ENCODE measurements at places on chromosomes 1 and 21.
A peak's percentile ranks its signal among the peaks of the same experiment; 100 is the strongest.

DNA sequence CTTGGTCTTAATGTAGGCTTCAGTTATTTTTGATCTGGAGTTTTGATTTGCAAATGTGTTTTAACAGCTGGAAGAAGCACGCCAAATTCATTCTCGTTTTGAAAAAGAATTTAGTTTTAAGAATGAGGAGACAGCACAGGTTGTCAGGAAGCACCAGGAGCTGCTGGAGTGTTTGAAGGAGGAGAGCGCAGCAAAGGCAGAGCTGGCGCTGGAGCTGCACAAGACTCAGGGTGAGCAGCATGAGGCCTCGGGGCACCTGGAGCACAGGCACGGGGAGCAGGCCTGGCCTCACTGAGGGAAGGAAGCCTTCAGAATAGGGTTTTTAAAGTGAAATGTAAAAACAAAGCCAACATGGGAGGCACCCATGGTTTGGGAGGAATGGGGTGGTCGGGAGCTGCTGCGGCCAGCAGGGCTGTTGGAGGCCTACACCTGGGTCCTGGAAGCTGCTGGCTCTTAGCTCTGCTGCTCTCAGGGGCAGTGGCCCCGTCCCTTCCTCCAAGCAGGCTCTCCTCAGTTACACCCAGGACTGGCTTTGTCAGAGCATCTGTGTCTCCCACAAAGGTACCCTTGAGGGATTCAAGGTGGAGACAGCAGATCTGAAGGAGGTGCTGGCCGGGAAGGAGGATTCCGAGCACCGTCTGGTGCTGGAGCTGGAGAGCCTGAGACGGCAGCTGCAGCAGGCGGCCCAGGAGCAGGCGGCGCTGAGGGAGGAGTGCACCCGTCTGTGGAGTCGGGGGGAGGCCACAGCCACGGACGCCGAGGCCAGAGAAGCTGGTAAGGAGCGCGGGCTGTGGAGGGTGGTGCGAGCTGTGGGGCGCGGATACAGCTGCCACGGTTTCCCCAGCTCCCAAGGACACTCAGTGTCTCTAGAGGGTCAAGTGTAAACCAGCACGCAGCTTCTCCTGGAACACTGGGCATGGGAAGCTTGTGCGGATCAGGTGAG, 66.9 kb downstream of the PCNT start:
- H3K4me1 ChIP-seq: no peaks in the 10 kb centered on the region
- H3K27ac ChIP-seq: no peak overlapping the region
- peaks cover 17% of the 10 kb centered on the region for H3K36me3 ChIP-seq
- no peak overlapping the region for H3K4me3 ChIP-seq
- H3K27me3 ChIP-seq: no peaks in the 10 kb centered on the region

GRCh38 chr21:32096411-32096810, 182.4 kb downstream of the MIS18A start:
- H3K27me3 ChIP-seq: peaks cover under 1% of the 10 kb centered on the region
- H3K4me1 ChIP-seq: no peaks in the 10 kb centered on the region
- no peak overlapping the region for H3K4me3 ChIP-seq
- peak overlapping the region; percentile 14 for H3K27ac ChIP-seq

GRCh38 chr1:62391369-62391971, 45.4 kb upstream of the USP1 start:
- peaks cover 10% of the 10 kb centered on the region for H3K27me3 ChIP-seq
- no peaks in the 10 kb centered on the region for H3K4me1 ChIP-seq
- peak; percentile 30 for DNase-seq
- H3K4me3 ChIP-seq: no peak overlapping the region

GRCh38 chr1:57302812-57303596, 120.9 kb downstream of the DAB1 start:
- no peaks in the 10 kb centered on the region for H3K27me3 ChIP-seq
- peaks cover 5% of the 10 kb centered on the region for H3K36me3 ChIP-seq
- no peak overlapping the region for H3K27ac ChIP-seq
- no peak overlapping the region for H3K4me3 ChIP-seq
- peaks cover 8% of the 10 kb centered on the region for H3K4me1 ChIP-seq

DNA sequence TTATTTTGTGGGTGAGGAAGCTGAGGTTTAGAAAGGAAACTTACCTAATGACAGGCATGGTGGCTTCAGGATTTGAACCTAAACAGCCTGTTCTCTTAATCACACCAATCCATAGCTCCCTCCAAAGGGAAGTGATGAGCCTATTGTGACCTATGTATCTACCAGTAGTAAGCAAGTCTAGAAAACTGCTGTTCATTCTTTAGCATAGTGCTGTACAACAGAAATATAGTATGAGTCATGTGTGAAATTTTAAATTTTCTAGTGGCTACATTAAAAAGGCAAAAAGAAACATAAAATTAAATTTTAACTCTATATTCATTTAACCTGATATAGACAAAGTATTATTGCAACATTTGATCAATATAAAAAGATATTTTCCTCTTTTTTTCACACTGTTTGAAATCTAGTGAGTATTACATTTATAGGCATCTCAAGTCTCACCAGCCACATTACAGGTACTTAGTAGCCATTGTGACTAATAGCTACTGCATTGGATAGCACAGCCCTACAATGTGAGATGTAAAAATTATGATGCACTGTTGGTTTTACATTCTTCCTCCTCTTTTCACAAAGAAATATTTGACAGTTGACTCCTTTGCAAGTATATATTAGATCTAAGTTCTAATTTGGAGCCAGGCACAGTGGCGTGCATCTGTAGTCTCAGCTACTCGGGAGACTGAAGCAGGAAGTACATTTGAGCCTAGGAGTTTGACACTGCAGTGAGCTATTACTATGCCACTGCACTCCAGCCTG, 16.6 kb downstream of the IPO9 start:
- no peak for DNase-seq
- H3K27ac ChIP-seq: no peak overlapping the region
- H3K4me1 ChIP-seq: peaks cover 16% of the 10 kb centered on the region
- no peaks in the 10 kb centered on the region for H3K36me3 ChIP-seq
- H3K27me3 ChIP-seq: no peaks in the 10 kb centered on the region

DNA sequence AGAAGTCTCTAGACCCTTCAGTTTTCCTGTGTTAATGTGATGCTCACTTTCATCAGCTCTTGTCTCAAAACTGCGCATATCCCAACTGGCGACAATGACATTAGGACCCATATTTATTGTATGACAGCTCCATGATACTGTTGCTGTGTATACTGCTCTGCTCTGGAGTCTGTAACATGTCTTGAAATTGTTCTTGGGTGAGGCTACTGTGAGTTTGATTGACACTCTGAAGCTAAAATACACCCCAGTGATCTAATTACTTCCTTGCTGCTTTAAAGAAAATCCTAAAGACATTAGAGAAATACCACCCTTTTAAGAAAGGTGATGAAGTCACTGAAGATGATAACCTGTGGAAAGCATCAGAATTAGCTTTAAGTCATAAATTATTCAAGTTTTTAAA, 1046.2 kb downstream of the KCNT2 start:
- no peak overlapping the region for H3K27ac ChIP-seq
- no peak overlapping the region for H3K4me3 ChIP-seq
- H3K4me1 ChIP-seq: no peaks in the 10 kb centered on the region
- DNase-seq: no peak
- H3K36me3 ChIP-seq: no peaks in the 10 kb centered on the region

DNA sequence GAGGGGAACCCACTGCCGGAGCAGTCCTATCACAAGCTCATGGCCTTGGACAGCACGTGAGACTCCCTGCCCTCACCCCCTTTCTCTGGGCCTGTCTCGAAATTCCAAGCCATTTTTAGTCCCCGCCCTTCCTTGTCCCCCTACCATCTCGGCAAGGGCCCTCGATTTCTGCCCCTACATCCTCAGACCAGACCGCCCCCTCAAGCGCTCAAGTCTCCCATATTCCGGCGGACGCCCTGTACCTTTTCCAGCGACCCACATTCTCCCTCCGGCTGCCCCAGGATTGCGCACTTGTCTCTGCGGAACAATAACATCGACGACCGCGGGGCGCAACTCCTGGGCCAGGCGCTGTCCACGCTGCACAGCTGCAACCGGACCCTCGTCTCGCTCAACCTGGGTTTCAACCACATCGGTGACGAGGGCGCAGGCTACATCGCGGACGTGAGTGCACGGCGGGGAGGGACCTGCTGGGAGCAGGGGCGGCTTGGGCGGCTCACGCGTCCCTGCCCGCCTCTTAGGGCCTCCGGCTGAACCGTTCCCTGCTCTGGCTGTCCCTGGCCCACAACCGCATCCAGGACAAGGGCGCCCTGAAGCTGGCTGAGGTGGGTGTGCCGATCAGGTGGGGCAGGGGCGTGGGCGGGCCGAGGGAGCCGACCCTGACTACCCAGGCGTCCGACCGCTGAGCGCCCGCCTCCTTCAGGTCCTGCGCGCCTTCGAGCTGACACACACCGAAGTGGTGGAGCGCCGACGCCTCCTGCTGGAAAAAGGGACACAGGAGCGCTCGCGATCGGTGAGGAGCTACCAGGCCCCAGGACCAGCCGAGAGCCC, 7.0 kb downstream of the LRRC71 start:
- H3K27ac ChIP-seq: no peak overlapping the region
- H3K36me3 ChIP-seq: no peaks in the 10 kb centered on the region
- DNase-seq: peak; percentile 76
- H3K4me3 ChIP-seq: peak overlapping the region; percentile 65
- peaks cover 90% of the 10 kb centered on the region for H3K27me3 ChIP-seq

DNA sequence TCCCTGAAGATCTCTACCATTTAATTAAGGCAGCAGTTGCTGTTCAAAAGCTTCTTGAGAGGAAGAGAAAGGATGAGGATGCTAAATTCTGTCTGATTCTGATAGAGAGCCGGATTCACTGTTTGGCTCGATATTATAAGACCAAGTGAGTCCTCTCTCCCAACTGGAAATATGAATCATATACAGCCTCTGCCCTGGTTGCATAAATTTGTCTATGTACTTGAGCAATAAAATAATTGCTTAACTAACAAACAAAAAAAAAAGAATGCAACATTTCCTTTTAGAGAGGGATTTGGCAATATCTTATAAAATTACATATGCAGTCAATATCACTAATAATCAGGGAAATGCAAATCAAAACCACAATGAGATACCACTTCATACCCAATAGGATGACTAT, 26.8 kb downstream of the ALDH9A1 start:
- H3K4me1 ChIP-seq: no peaks in the 10 kb centered on the region
- DNase-seq: no peak
- H3K36me3 ChIP-seq: peaks cover 29% of the 10 kb centered on the region
- H3K27me3 ChIP-seq: no peaks in the 10 kb centered on the region
- no peak overlapping the region for H3K27ac ChIP-seq

DNA sequence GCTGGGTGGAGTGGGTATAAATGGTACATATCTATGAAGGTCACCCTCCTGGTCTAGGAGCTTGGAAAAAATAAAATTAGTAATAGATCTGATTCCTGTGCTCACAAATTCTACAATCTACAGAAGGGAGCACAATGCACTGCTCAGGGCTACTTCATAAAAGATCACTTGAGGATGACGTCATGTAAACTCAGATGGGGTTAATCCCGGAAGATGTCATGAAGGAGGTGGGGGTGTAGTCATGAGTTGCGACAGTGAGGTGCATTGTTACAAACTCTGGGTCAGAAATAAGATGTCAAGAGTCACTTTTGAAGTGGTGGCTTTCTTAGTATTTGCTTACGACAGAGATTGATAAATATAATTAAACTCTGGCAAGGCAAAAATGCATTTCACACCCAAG, 68.2 kb downstream of the LHX9 start:
- no peaks in the 10 kb centered on the region for H3K4me1 ChIP-seq
- H3K36me3 ChIP-seq: no peaks in the 10 kb centered on the region
- H3K27ac ChIP-seq: no peak overlapping the region
- H3K4me3 ChIP-seq: no peak overlapping the region
- peaks cover 4% of the 10 kb centered on the region for H3K27me3 ChIP-seq
- DNase-seq: no peak

GRCh38 chr1:232084584-232085223, 458.1 kb downstream of the DISC1 start:
- H3K27ac ChIP-seq: no peak overlapping the region
- DNase-seq: no peak
- no peaks in the 10 kb centered on the region for H3K36me3 ChIP-seq
- no peaks in the 10 kb centered on the region for H3K27me3 ChIP-seq
- H3K4me1 ChIP-seq: no peaks in the 10 kb centered on the region
- no peak overlapping the region for H3K4me3 ChIP-seq

GRCh38 chr1:118136187-118136941, 48.7 kb downstream of the SPAG17 start:
- DNase-seq: peak; percentile 50
- peaks cover 27% of the 10 kb centered on the region for H3K27me3 ChIP-seq
- H3K36me3 ChIP-seq: no peaks in the 10 kb centered on the region
- peak overlapping the region; percentile 13 for H3K4me3 ChIP-seq
